Calu3 (cell line): ENCODE measurements at places on chromosomes 11 and 22. TPM values are rescaled to one million over a fixed set of nuclear protein-coding genes. Genes with fewer than 3 reads are reported as not detected.

The LAMTOR1 gene
- 67.1 and 73.5 TPM in 2 replicates for total RNA-seq

DNA sequence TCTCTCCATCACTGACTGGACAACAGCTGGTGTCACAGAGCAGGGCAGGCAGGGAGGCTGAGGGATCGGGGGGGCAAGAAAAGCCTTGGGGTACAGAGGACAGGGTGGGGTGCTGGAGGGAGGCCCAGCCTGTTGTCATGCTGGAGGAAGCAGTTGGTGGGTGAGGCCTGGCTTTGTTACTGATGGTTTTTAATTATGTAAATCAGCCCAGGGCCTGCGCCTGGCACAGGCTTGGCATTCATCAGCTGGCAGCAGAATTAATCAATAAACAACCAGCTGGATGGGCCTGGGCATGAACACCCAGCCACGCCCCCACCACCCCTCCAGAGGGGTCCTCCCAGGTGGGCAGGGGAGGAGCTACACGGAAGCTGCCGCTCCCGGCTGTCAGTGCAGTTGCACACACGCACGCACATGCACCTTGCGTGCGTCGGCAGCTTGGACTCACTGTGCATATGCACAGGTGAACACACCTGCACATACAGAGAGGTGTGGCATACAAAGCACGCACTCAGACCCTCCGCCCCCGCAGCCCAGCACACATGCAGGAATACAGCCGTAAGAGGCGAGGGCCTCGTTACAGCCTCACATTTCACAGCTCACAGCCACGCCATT lies 21.3 kb upstream of the ELFN2 start:
- no peak overlapping the region for H3K27ac ChIP-seq
- no peak overlapping the region for H3K4me3 ChIP-seq
- DNase-seq: no peak
- H3K27me3 ChIP-seq: no peaks in the 10 kb centered on the region
- no peaks in the 10 kb centered on the region for H3K36me3 ChIP-seq

The KCNJ11 gene
- total RNA-seq: 2.4 and 2.9 TPM in 2 replicates

GRCh38 chr11:534396-535209 lies 773 bp downstream of the HRAS start:
- H3K36me3 ChIP-seq: peaks cover 56% of the 10 kb centered on the region
- H3K4me3 ChIP-seq: peak overlapping the region; percentile 90
- H3K27ac ChIP-seq: no peak overlapping the region

The MS4A15 gene
- total RNA-seq: not detected in 2 replicates

DNA sequence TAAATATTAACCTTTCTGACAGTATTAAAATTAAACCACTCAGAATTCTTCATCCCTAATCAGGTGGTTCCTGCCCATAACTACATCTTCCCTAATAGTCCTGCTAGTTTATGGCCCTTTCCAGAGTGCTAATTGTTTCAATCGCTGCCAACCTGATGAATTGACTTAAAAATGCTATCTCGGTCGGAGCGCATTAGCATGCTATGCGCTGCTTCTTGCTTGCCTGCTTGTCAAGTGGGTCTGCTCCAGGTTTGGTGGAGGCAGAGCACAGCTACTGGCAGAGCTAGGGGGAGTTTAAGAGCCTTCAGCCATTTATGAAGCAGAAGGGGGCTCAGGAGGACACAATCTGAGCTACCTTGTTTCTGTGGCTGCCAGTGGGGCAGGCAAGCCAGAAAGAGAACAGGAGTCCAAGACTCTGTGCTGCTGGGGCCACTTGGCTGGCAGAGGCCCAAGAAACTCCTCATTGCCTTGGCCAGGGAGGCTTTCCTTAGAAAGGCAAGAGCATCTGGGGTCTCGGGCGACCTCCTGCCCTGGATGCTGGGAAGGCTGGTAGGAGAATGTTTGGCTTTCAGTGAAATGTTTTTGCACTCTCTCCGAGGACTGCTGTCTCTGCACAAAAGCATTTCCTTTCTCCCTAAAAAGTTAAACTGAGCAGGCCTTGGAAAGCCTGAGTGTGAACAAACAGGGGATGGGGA lies 62.1 kb upstream of the PHOX2A start:
- no peak overlapping the region for H3K27ac ChIP-seq
- H3K4me3 ChIP-seq: no peak overlapping the region
- H3K27me3 ChIP-seq: no peaks in the 10 kb centered on the region
- H3K4me1 ChIP-seq: no peaks in the 10 kb centered on the region

The HTR3A gene
- 0.42 TPM in 1 of 2 replicates, not detected in the other for total RNA-seq

DNA sequence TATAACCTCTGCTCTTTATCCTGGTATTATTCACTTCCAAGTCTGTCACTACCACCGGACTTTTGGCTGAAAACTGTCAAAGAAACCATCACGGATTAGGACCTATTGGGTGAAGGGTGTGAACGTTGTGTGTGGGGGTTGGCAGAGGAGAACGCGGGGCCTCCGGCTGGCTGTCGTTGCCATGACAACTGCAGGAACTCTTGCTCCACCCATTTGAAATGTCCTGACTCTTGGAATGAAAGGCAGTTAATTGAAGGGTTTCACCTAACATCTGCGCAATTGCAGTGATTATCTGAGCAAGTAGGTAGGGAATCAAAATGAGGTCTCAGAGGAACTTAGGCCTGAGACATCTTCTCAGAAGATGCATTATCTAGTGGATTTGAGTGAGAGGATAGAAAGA lies 60.9 kb upstream of the CLMP start:
- no peak for DNase-seq
- peaks cover 41% of the 10 kb centered on the region for H3K27me3 ChIP-seq
- H3K4me3 ChIP-seq: no peak overlapping the region
- no peaks in the 10 kb centered on the region for H3K36me3 ChIP-seq

The TMEM191C gene
- total RNA-seq: 2.2 and 2.6 TPM in 2 replicates

The PRR33 gene
- total RNA-seq: not detected in 2 replicates

DNA sequence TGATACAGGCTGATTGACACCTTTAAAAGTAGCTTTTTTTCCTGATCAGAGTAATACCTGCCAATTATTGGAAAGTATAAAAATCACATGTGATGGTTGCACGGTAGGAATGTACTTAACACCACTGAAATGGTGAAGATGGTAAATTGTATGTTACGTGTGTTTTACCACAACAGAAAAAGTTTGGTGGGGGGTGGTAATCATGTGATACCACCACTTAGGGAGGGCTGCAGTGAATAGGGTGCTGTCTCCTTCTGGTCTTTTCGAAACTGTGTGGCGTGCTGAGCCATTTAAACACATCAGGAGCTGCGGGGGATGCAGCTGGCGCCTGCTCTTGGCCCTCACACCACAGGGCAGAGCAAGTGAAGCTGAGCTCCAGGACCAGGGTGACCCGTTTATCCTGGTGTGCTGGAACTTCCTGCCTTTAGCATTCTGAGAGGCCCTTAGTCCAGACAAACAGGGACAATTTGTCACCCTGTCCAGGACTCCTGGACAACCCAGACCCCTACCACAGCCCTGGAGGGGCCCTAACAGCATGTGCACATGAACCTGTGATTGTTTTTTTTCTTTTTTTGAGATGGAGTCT lies 2.6 kb downstream of the SYNGR1 start:
- H3K27ac ChIP-seq: no peak overlapping the region
- no peaks in the 10 kb centered on the region for H3K4me1 ChIP-seq
- H3K36me3 ChIP-seq: peaks cover 15% of the 10 kb centered on the region

DNA sequence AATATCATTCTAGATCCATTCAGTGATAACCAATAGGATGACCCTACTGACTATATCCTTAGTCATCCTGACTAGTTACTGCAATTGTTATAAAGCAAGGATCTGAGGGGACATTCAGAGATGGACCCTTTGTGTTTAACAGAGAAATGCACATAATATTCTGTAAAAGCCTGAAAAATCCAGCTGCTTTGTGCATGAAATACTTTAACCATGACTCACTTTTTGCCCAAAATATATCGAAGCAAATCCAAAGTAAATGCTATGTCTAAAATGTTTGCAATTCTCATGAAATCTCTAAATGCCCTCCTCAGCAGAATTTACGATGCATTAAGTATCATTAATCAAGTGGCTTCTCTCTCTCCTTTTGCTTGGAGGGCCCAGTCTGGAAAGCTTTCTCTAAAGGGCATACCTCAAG lies 178.8 kb upstream of the MTMR2 start:
- peaks cover 7% of the 10 kb centered on the region for H3K36me3 ChIP-seq
- H3K27me3 ChIP-seq: no peaks in the 10 kb centered on the region
- peaks cover 43% of the 10 kb centered on the region for H3K4me1 ChIP-seq
- no peak overlapping the region for H3K4me3 ChIP-seq
- no peak for DNase-seq

GRCh38 chr22:25669253-25670069 lies 72.5 kb upstream of the MYO18B start:
- DNase-seq: no peak
- H3K4me3 ChIP-seq: no peak overlapping the region
- no peaks in the 10 kb centered on the region for H3K36me3 ChIP-seq
- no peaks in the 10 kb centered on the region for H3K4me1 ChIP-seq
- no peaks in the 10 kb centered on the region for H3K27me3 ChIP-seq

The ACRV1 gene
- not detected in 2 replicates for total RNA-seq

- H3K36me3 ChIP-seq: no peaks in the 10 kb centered on the region
- H3K27ac ChIP-seq: peak overlapping the region; percentile 92
- H3K27me3 ChIP-seq: no peaks in the 10 kb centered on the region
- peaks cover 12% of the 10 kb centered on the region for H3K4me1 ChIP-seq
Observed at GRCh38 chr11:75813124-75813523, 1.9 kb upstream of the UVRAG start.

DNA sequence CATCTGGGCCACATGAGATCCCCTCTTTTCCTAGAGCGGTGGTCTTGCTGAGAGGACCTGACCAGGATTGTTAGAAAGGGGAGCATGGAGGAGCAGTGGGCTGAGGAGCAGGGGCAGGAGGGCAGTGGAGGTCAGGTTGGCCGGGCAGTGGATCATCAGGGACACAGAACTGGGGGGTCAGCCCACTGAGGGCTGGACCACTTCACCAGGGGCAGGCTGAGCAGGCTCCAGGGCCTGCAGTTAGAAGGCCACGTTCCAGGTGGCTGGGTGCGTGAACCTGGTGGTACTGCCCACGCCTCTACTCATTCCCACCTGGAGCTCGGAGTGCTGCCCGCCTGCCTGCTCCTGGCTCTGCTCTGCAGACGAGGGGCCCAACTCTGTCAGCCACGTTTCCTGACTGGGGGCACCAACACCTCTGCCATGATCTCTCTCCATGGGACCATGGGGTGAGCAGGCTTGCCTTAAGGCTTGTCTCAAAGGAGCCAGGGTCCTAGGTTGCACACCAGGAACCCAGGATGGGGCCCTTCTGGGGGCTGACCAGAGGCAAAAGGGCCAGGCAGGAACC lies 9.7 kb downstream of the MRGPRF start:
- no peak for DNase-seq
- H3K27me3 ChIP-seq: peaks cover 36% of the 10 kb centered on the region
- no peak overlapping the region for H3K27ac ChIP-seq
- no peak overlapping the region for H3K4me3 ChIP-seq

GRCh38 chr11:30045144-30045543 lies 28.3 kb upstream of the KCNA4 start:
- H3K4me1 ChIP-seq: no peaks in the 10 kb centered on the region
- H3K27ac ChIP-seq: no peak overlapping the region
- no peak for DNase-seq

DNA sequence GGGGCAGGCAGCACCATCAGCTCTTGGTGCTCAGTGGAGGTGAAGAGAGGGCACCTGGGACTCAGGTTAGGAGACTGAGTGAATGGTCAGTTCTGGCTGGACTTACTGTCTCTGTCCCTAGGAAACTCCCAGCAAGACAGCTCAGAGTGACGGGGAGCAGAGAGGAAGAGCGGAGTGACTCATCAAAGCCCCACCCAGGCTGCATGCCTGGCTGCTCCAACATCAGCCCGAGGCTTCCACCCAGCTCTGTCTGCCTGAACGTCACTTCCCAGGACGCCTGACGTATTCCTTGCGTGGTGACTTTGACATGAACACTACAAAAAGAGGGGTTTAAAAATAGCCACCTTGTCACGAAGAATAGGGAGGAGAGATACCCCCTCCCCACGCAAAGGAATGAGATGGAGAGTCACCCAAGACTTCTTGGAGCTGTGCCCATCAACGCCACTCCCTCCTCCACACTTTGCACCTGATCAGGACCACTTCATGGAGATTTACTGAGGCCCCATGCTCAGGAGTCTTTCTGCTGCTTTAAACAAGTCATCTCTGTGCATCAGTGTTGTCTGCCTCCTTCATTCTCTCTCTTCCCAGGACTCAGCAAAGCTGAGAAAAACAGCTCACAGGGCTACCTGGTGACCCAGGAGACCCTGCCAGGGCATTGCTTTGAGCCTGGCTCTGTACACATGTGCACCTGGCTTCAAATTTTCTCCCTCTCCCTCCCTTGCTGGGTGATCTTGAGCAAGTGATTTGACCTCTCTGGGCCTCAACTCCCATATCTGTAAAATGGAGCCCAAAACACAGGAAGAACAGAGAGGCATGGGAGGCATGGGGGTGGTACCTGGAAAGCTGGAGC lies 83.1 kb downstream of the MN1 start:
- DNase-seq: peak; percentile 69
- H3K36me3 ChIP-seq: peaks cover 7% of the 10 kb centered on the region
- peaks cover 19% of the 10 kb centered on the region for H3K4me1 ChIP-seq
- H3K27me3 ChIP-seq: no peaks in the 10 kb centered on the region
- H3K27ac ChIP-seq: peak overlapping the region; percentile 62

GRCh38 chr11:68122936-68123539 lies 1.9 kb upstream of the CHKA start:
- peaks cover 46% of the 10 kb centered on the region for H3K4me1 ChIP-seq
- peak overlapping the region; percentile 80 for H3K4me3 ChIP-seq
